ENCODE measurements at places on chromosomes 4 and X. TPM values are rescaled to one million over a fixed set of nuclear protein-coding genes. Genes with fewer than 3 reads are reported as not detected.
A peak's percentile ranks its signal among the peaks of the same experiment; 100 is the strongest.

The DMRTC1B gene
- not detected for total RNA-seq

The CLCN4 gene
- 0.19 TPM for total RNA-seq

The ARHGAP4 gene
- total RNA-seq, result 147 TPM

The ZMYM3 gene
- 18.3 TPM for total RNA-seq

The GALNT7 gene
- 18.1 TPM for total RNA-seq

The SUPT20HL1 gene
- 1.4 TPM for total RNA-seq

The WDFY3 gene
- total RNA-seq, result 2.3 TPM

The PAGE2 gene
- total RNA-seq, result not detected

GRCh38 chr4:38539501-38539900 lies 124.5 kb upstream of the KLF3 start:
- no peak for ATAC-seq

DNA sequence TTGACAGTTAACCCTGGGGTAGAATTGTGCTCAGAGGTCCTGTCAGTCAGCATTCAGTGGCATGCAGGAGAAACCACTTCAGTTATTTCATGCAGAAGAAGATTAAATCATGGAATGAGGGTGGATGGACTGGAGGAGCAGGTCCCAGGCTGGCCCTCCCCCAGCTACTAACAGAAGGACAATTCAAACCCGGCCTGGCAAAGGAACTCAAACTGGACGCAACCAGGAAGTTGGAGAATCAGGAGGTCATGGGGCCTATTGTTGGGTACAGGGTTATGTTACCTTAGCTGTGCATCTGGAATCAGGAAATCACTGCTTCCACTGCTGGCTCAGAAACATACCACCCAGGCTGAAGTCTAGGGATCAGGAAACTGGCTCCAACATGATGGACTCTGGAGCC lies 121.4 kb downstream of the GPAT3 start:
- ATAC-seq, result no peak

DNA sequence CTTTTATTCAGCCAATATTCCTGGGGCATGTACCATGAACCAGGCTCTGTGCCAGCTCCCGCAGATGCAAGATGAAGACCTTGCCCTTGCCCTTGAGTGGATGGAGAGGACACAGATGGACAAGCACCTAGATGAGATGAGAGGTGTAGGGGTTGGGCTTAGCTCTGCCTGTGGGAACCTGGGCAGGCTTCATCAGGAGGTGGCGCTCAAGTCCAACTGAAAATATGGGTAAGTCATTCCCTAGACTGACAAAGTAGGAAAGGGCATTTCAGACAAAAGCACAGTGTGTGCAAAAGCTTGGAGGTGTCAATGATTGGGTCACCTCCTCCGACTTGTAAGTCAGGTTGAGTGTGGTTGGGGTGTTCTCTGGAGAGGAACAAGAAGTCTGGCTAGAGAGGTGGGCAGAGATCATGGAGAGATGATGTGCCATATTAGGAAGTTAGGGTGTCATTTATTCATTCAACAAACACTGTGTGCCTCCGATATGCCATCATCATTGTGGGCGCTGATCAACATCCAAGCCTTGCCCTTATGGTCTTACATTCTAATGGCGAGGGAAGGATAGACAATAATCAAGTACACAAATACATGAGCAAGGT lies 64.6 kb downstream of the ANAPC4 start:
- peak; percentile 52 for ATAC-seq

DNA sequence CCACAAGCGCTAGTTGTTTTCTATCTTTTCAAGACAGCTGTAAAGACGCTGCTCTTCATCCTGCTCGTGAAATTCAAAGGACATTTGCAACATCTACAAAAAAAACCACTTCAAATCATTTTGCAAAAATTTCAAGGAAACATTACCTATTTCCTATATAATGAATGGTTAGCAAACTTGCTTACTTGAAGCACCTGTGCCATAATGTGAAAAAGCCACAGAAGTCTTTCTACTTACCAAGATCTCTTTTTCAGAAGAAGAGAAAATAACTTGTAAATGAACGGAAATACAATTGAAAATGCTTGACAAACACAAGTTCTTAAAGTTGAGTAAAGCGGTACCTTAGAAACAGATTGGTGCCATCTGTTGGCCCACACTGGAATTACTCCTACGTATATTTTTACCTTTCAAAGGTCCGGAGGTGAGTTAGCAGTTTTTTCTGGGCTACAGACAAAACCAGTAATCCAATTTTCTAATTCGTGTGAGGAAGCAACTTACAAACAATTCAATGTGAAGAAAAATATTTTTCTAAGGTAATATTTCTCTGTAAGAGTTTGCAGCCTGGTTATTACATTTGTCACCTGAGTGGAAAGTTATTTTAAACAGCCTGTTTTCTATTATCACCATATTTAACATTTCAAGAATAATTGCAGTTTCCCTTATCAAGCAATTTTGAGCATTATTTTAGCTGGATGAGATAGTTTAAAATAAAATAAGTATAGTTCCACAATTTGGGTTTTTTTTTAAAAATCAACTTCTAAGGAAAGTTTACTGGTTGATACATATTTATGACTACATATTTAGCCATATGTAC lies at the start of gene TLR6:
TSS of gene TLR6 (minus strand) at position 294 of the 814 bp plus-strand sequence. CDS start 27,344 bp downstream, outside the sequence.
- peak; percentile 54 for ATAC-seq

DNA sequence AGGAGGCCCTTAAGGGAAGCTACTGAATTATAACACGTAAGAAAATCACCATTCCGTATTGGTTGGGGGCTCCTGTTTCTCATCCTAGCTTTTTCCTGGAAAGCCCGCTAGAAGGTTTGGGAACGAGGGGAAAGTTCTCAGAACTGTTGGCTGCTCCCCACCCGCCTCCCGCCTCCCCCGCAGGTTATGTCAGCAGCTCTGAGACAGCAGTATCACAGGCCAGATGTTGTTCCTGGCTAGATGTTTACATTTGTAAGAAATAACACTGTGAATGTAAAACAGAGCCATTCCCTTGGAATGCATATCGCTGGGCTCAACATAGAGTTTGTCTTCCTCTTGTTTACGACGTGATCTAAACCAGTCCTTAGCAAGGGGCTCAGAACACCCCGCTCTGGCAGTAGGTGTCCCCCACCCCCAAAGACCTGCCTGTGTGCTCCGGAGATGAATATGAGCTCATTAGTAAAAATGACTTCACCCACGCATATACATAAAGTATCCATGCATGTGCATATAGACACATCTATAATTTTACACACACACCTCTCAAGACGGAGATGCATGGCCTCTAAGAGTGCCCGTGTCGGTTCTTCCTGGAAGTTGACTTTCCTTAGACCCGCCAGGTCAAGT lies 6.9 kb upstream of the MSANTD1 start:
- no peak for ATAC-seq

- ATAC-seq, result peak; percentile 83
These were observed 142.6 kb downstream of the EGF start for GRCh38 chr4:110055158-110055768.

GRCh38 chr4:70749313-70749712 lies 27.5 kb downstream of the RUFY3 start:
- peak; percentile 77 for ATAC-seq

DNA sequence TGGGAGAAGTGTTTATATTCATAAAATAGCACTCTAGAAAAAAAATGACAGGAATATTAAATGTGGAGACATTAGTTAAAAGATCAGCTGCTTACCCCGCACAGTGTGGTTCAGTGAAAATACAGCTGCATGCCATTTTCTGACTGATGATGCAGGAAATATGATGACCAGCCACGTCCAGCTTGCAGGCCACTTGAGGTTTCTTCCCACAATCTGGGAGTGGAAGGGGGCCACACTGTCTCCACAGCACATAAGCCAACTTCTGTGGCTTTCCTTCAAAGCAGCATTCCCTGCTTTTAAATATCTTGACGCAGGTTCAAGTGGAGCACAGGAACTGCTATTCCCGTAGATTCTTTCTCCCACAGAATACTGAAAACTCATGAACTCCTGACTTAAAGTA lies 173.4 kb upstream of the GALNT7 start:
- no peak for ATAC-seq

Data from activated T-helper 17 cell treated with anti-CD3 and anti-CD28 coated beads, Interleukin-2, amount 50 U/mL, for 72 hours (primary cell).